ENCODE measurements at places on chromosomes 11 and 22. TPM values are rescaled to one million over a fixed set of nuclear protein-coding genes. Genes with fewer than 3 reads are reported as not detected.

- no peak for DNase-seq
Observed at GRCh38 chr22:50676661-50677492, 4.3 kb downstream of the SHANK3 start.

DNA sequence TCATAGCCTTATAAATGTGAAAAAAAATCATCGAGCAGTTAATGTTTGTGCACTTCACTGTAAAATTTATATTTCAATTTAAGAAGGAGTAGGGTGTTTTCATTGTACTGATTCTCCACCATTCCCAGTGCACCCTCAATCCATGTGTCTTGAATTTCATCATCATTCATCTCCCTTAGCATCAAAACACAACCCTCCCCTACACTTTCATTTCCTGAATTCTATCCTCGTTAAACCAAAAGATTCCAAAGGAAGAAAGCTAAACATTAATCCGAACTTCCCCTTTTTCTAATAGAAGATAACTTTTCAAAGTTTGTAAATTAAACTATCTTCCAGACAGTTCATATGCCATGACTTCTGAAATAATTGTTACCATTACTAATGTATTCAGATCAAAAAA lies 34.1 kb upstream of the OR8B8 start:
- no peak for DNase-seq

GRCh38 chr11:37770145-37770544 lies 1172.1 kb upstream of the RAG2 start:
- no peak for DNase-seq

DNA sequence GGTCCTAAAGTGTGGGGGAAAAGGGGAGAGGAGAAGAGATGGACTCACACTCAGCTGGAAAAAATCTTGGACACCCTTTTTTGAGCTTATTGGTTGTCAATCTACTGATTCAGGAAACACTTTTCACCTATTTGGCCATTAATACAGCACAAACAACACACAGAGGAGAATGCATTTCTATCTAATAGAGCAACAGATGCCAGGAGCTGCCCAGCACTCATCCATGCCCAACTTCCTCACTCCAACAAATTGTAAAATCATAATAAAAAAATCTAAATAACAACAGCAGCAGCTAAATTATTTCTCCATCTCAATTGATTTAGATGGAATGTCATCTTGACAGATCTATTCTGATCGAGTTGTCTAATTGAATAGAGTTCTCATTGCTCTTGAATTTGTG lies 628.2 kb downstream of the OPCML start:
- no peak for DNase-seq

DNA sequence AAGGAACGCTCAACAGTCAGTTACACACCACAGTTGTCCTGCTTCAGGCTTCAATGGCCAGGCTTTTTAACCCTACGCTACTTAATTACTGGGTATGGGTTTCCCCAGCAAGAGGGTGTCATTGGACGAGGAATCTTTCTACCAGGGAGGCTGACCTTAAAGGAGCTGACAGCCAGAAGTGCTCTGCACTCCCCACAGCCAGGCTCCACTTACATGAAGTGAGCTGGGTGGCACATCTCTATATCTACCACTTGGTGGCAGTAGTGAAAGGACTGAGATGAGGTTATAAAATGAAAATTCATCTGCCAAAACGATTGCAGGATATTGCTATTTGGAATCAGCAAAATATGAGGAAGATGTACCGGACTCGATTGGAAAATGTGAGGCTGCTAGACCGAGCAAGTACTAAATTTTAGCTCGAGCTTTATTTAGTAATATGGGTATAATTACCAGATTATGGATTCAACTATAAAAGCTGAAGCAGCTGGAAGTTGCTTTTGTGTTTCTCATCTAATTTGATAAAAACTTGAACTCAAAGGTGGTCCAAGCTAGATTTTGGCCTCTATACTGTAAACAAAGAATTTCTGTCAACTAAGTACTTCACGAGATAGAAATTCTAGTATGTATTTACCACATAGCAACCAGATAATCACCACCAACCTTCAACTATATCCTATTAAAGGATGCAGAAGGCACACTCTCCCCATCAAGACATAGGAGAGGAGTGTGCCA lies 53.9 kb upstream of the CEP126 start:
- no peak for DNase-seq

DNA sequence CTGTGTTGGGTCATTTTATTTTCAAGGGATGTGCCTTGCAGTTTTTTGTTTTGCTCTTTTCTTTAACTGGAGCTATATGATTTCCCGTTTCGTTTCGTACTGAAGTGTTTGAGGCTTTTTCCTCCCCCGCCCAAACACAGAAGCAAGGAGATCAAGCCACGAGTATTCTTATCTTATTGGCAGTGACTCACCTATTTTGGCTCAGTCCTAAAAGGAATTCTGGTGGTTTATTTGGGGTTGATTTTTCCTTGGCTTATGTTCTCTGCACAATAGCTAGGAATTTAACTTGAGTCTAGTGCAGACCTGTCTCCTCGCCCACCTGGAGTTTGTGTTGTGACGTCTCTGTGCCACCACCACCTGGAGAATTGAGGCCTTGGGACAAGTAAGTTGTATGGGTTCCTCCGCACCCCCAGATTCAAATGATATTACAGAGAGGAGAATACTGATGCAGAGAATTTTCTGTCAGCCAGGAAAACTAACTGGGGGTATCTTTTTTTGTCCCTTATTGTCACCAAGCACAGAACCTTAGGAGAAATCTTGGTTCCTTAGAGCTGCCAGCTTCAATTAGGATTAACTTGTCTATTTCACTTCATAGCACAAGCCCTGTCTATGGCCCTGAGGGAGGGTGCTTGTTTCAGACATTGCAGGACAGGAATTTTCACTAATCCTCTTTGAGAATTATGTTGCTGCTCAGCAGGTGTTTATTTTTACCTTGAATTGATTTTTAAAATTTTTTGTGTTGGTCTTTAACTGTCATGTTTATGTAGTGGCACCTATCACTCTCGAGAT lies 90.4 kb upstream of the BIRC3 start:
- no peak for DNase-seq

- no peak for DNase-seq
Observed at GRCh38 chr22:48331691-48332220, 1495.9 kb downstream of the BRD1 start.

DNA sequence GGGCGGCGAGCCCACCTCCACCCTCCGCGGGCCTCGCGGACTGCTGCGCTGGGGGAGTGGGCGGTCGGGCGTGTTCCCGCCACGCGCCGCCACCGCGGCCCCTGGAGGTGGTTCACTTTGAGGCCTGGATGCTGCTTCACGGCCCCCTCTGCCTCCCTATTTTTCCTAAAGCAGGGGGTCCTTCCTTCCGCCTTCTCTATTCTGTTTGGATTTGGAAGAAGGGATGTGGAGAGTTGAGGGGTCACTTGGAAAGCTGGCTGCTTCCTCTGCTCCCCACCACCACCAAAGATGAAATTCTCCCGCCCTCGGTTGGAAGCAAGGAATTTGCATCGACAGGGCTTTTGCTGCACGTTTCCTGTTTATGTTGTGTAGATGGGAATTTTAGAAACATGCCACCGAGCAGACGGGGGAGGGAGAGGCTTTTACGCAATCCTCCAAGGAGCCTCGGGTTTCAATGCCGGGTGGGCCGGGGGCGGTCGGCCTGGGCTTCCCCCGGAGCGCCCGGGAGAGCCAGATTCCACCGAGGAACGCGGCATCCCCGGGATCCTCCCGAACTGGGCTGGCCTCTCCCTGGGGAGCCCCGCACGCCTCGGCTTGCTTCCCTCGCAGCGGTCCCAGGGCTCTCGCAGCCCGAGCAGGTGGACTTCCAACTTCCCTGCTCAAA lies 403 bp upstream of the SBF2 start:
- DNase-seq = peak; percentile 58

DNA sequence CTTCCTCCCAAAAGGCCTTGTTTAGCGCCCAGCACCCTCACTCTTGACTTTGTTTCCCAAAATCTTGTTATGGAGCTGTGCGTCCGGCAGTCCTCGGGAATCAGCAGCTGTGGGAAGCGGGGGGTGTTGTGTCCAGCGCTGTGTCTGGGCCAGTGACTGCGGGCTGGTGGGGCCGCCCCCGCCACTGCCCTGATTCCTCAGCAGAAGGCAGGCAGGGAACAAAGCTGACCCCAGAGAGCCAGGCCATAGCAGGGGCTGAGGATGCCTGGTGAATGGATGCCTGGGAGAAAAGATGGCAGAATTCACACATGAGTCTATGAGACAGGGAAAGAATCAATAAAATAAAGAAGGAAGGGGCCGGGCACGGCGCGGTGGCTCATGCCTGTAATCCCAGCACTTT lies 2.5 kb downstream of the APOBEC3C start:
- DNase-seq = no peak

GRCh38 chr11:95305705-95306104 lies 74.7 kb upstream of the SESN3 start:
- no peak for DNase-seq

- no peak for DNase-seq
Observed at GRCh38 chr22:26672060-26672471, 14.7 kb downstream of the MIAT start.

- DNase-seq = no peak
Observed at GRCh38 chr22:49395617-49396016, 432.1 kb downstream of the BRD1 start.

DNA sequence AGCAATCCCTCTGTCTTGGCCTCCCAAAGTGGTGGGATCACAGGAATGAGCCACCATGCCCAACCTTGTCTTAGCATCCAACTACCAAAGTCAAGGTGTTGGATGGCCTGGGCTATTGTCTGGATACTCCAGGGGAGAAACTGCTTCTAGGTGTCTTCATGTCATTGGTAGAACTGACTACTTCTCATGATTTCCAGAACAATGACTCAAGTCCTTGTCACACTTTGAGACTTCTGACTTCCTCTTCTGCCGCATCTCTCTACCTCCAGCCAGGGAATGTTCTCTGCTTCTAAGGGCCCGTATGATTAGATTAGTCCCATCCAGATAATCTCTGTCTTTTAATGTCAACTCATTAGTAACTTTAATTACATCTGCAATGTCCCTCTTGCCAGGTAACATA lies 30.6 kb downstream of the APOL6 start:
- no peak for DNase-seq

GRCh38 chr11:115390441-115390840 lies 113.8 kb downstream of the CADM1 start:
- DNase-seq = no peak

GRCh38 chr22:45435544-45436139 lies 22.1 kb downstream of the RIBC2 start:
- DNase-seq = peak; percentile 92

DNA sequence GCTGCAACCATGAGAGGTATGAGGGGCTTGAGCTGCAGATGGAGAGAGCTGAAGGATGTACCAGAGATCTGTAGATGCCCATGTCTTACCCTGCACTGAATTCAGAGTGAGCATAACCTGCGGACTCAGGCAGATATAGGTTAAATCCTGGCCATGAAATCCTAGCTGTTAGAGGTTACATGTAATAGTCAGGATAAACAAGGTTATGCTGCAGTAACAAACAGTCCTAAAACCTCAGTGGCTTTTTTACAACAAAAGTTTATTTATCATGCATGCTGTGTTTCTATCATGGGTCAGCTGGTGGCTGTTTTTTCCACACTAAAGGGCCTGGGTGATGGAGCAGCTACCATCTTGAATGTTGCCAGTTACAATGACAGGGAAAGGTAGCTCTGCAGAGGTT lies 69.8 kb downstream of the LHFPL7 start:
- no peak for DNase-seq

- DNase-seq = no peak
Observed at GRCh38 chr22:50089231-50089630, 575 bp upstream of the MOV10L1 start.

DNA sequence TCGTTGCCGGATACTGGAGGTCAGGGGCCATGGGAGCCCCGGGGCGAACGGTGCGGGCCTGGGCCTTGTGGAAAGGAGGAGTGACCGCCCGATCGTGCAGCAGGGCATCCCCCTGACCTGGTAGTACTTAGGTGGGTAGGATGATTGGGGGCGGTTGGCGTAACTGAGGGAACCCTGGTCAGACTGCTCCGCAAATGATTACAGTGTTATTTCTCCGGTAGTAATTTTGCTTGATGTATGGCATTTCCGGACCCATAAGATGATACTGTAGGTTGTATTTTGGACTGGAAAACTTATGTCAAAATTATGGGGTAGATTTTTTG lies 762 bp downstream of the MTMR3 start:
- no peak for DNase-seq

GRCh38 chr11:120717042-120717441 lies 205.5 kb downstream of the GRIK4 start:
- DNase-seq = no peak

DNA sequence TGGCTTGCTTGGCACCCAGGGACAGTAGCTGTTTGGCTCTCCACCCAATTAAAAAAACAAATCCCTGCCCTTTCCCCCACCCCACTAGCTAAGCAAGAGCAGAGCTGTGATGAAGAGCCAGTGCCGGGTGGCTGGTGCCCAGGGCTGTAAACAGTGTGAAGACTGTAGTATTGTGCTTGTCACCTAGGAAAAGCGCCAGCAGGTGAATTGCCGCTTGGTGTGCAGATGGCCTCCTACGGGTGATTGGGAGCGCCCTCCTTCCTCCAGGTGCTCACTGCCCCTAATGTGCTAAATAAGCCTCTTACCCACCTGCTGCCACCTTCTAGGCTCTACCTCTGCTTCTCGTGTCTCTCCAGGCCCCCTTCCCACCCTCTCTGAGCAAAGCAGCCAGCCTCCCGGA lies 18.4 kb upstream of the RAPSN start:
- DNase-seq = no peak

DNA sequence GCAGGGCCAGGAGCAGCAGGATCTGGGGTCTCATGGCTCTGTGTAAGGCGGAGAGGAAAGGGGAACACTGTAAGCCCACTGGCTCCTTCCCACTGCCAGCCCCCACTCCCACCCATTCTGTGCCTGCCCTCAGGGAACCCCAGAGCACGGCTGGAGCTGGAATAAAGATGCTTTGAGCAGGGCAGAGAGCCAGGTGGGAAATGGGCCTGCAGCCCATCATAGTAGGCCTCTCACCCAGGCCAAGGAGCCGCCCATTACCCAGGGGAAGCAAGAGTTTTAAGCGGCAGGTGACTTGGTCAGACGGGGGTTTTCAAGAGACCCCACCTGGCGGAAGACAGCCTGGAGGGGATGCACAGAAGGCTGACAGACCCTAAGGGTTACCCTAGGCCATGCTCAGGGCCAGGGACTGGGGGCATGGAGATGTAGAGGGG lies 4.6 kb downstream of the LRRC32 start:
- DNase-seq = peak; percentile 39

MYRF gene
- 0.16 TPM for total RNA-seq

SPI1 gene
- 11.1 TPM for total RNA-seq

PANX3 gene
- not detected for total RNA-seq

A4GALT gene
- total RNA-seq = 76.1 TPM

TECTA gene
- total RNA-seq = 1.0 TPM

PATE4 gene
- not detected for total RNA-seq
